ENCODE measurements at places on chromosomes 13 and 19. TPM values are rescaled to one million over a fixed set of nuclear protein-coding genes. Genes with fewer than 3 reads are reported as not detected.

The XPO4 gene
- total RNA-seq, result 20.8 TPM

The NCR1 gene
- total RNA-seq, result not detected

The FCHO1 gene
- 45.8 TPM for total RNA-seq

The KASH5 gene
- 0.21 TPM for total RNA-seq

The NOVA2 gene
- 0.44 TPM for total RNA-seq

The TMEM190 gene
- not detected for total RNA-seq

The CBLC gene
- total RNA-seq, result not detected

The LIM2 gene
- not detected for total RNA-seq

The CYP4F12 gene
- total RNA-seq, result not detected

The CGB8 gene
- total RNA-seq, result not detected

The ZNF575 gene
- total RNA-seq, result 1.2 TPM

The VSTM1 gene
- total RNA-seq, result not detected

The CCDC8 gene
- total RNA-seq, result 0.15 TPM

The TINCR gene
- 0.16 TPM for total RNA-seq

The ATP4B gene
- not detected for total RNA-seq

The CGB7 gene
- not detected for total RNA-seq

The FAM187B gene
- not detected for total RNA-seq

The DIRAS1 gene
- 0.18 TPM for total RNA-seq

The ADAMTS10 gene
- 0.59 TPM for total RNA-seq

The USP12 gene
- 30.7 TPM for total RNA-seq

The ITPKC gene
- total RNA-seq, result 6.5 TPM

The HCST gene
- total RNA-seq, result 28.6 TPM

The DAPK3 gene
- total RNA-seq, result 42.1 TPM

The ZNF93 gene
- total RNA-seq, result 0.77 TPM

The TNFRSF19 gene
- 40.5 TPM for total RNA-seq

The KIRREL2 gene
- total RNA-seq, result not detected

The CCDC194 gene
- 1.7 TPM for total RNA-seq

The GJB2 gene
- total RNA-seq, result 0.24 TPM

The ELSPBP1 gene
- not detected for total RNA-seq

The WASF3 gene
- total RNA-seq, result 0.10 TPM

The PGLYRP2 gene
- total RNA-seq, result 0.26 TPM

The ZNF546 gene
- 3.2 TPM for total RNA-seq

The TPRX2 gene
- total RNA-seq, result not detected

The ZNF677 gene
- not detected for total RNA-seq

The LIPE gene
- total RNA-seq, result 31.9 TPM

The FXYD7 gene
- total RNA-seq, result not detected

The ZNF844 gene
- 1.4 TPM for total RNA-seq

The IL12RB1 gene
- total RNA-seq, result 28.1 TPM

The ENOX1 gene
- total RNA-seq, result 0.11 TPM

The RETN gene
- not detected for total RNA-seq

The CBY2 gene
- total RNA-seq, result 0.53 TPM

The KCTD12 gene
- total RNA-seq, result 2.9 TPM

The ZNF556 gene
- not detected for total RNA-seq

The MUC16 gene
- total RNA-seq, result not detected

The BEST2 gene
- not detected for total RNA-seq

The DAND5 gene
- total RNA-seq, result 0.15 TPM

The ATP4A gene
- 0.16 TPM for total RNA-seq

The TMEM145 gene
- 0.97 TPM for total RNA-seq

The EFNA2 gene
- total RNA-seq, result not detected

The FCGBP gene
- 3.2 TPM for total RNA-seq

The EGLN2 gene
- total RNA-seq, result 90.9 TPM

Data from GM12878 (cell line).